ENCODE measurements at places on chromosomes 6 and 20. TPM values are rescaled to one million over a fixed set of nuclear protein-coding genes. Genes with fewer than 3 reads are reported as not detected.
A peak's percentile ranks its signal among the peaks of the same experiment; 100 is the strongest.

GRCh38 chr20:6269168-6269873 is 146.5 kb upstream of the FERMT1 start:
- H3K27me3 ChIP-seq = no peaks in the 10 kb centered on the region
- H3K4me3 ChIP-seq = no peak overlapping the region
- H3K27ac ChIP-seq = no peak overlapping the region
- no peak for DNase-seq

- H3K27ac ChIP-seq = peak overlapping the region; percentile 78
- H3K27me3 ChIP-seq = no peaks in the 10 kb centered on the region
- H3K36me3 ChIP-seq = no peaks in the 10 kb centered on the region
Observed at GRCh38 chr6:40999569-40999968, 39.5 kb downstream of the UNC5CL start.

DNA sequence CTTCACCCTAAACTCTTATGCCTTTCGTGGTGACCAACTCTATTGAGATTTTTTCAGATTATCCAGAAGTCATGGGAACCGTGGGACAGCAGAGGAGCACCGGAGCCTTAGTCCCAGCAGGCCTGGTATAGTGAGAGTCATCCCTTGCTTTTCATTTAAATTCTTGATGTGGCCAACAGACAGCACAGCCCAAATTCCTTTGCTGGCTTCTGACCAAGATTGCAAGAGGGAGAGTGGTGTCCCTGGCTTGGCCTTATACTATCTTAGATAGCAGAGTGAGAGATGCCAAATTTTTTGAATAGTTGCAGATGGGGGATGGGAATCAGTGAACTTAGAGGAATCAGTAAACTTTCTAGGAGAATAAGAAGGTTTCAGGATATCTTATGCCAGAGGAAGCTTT is 7.8 kb downstream of the STX11 start:
- H3K4me3 ChIP-seq = no peak overlapping the region
- peak; percentile 36 for DNase-seq
- no peaks in the 10 kb centered on the region for H3K36me3 ChIP-seq
- peaks cover 10% of the 10 kb centered on the region for H3K4me1 ChIP-seq

- H3K36me3 ChIP-seq = no peaks in the 10 kb centered on the region
- peaks cover 4% of the 10 kb centered on the region for H3K4me1 ChIP-seq
- no peaks in the 10 kb centered on the region for H3K27me3 ChIP-seq
- H3K27ac ChIP-seq = no peak overlapping the region
- no peak overlapping the region for H3K4me3 ChIP-seq
Observed at GRCh38 chr20:5745416-5746030, 4.7 kb upstream of the SHLD1 start.

Gene TRIM38
- total RNA-seq = 2.2 TPM
